ENCODE measurements at places on chromosomes 5 and 9.

DNA sequence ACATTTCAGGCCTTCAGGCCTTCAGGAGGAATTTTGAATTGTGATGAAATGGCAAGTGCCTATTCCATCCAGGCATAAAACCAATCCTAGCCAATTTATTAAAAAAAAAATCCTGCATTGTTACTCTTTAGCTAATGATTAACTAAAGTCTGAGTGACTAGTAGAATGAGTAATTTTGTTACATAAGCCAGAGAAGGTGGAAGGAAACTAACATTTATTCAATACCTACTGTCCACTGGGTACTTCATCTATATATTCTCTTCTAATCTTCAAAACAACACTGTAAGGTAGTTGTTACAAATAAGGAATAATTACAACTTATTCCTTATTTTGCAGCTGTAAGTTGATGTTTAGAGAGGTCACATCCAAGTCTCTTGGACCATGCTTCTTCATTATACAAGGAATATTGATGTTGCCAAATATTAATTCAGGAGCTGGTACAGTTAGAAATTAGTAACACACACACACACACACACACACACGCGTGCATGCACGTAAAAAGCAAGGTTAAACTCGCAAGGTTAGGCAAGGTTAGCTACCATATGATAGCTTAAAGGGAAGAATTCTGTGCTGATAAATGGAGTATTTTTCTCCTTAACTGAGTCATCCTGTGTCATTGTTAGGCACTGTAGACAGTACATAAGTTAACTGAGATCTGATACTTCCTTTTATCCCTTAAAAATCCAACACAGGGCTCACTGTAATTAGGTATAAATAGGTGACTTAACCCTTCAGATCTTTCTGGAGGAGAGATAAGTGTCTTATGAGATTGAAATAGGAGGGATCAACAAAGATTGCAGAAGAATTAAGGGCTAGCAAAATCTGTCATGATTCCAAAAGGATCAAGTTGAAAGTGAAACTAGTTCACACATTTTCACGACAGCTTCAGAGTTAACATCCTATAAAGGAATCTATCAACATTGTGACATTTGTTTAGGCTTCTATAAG is 596.9 kb downstream of the PDE4D start:
- H3K36me3 ChIP-seq, result no peaks in the 10 kb centered on the region
- no peak overlapping the region for H3K27ac ChIP-seq
- peak overlapping the region; percentile 4 for H3K4me3 ChIP-seq

- no peak overlapping the region for H3K27ac ChIP-seq
- peaks cover 21% of the 10 kb centered on the region for H3K27me3 ChIP-seq
- H3K36me3 ChIP-seq, result no peaks in the 10 kb centered on the region
- DNase-seq, result no peak
Measured at GRCh38 chr5:176661676-176662075, 14.4 kb downstream of the TSPAN17 start.

- no peaks in the 10 kb centered on the region for H3K36me3 ChIP-seq
- no peaks in the 10 kb centered on the region for H3K27me3 ChIP-seq
- H3K4me3 ChIP-seq, result 0 out of 2 replicates have a peak within 1 kb of the TSS, but pooled peaks have one; percentile 2
- peak; percentile 43 for DNase-seq
- H3K27ac ChIP-seq, result no peak within 1 kb of the TSS
Measured at GRCh38 chr5:141149812-141150211, at the start of gene PCDHB6. TSS of gene PCDHB6 (plus strand) at chr5:141150057. CDS start at chr5:141150258, 201 bp downstream.

GRCh38 chr5:175878544-175879438 is 7.4 kb downstream of the CPLX2 start:
- no peak for DNase-seq
- no peaks in the 10 kb centered on the region for H3K36me3 ChIP-seq
- no peaks in the 10 kb centered on the region for H3K4me1 ChIP-seq
- H3K27ac ChIP-seq, result no peak overlapping the region

GRCh38 chr9:33378121-33378795 is 24.1 kb downstream of the AQP7 start:
- H3K4me3 ChIP-seq, result no peak overlapping the region
- no peaks in the 10 kb centered on the region for H3K4me1 ChIP-seq
- H3K27ac ChIP-seq, result no peak overlapping the region
- H3K36me3 ChIP-seq, result no peaks in the 10 kb centered on the region
- no peaks in the 10 kb centered on the region for H3K27me3 ChIP-seq

DNA sequence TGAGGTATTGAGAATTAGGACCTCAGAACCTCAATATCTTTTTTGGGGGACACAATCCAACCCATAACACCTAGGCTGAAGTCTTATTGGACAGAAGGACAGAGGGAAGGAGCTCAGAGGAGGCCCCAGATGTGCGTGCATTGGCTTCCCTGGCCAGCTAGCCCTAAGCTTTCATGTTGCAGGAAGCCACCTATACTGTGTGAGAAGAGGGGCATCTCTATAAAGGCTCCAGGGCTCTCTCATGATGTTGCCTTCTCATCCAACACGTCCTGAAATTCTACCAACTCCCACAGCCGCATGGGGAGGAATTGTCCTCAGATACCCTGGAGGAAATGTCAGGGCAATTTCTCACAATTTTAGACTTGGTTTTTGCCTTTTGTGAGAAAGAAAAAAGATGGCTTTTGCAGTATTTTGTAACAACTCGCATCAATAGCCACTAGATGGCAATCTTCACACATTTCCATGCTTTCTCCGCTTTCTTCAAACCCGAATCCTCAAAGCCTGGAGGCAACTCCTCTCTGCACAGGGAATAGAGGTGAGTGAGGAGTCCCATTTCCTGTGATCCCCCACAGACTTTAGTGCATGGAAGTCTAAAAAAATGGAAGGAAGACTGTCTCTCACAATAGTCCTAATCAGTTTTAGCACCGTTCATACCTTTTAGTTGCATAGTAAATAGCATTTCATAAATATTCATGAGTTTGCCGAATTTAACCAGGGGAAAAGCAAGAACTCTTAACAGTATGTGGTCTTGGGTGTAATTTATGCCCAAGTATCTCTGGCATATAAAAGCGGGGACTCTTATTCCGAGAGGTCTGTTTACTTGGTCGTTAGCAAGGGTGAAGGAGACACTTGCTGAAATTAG is 7.4 kb upstream of the PPP3R2 start:
- H3K27ac ChIP-seq, result no peak overlapping the region
- DNase-seq, result peak; percentile 43
- no peaks in the 10 kb centered on the region for H3K4me1 ChIP-seq
- no peak overlapping the region for H3K4me3 ChIP-seq
- H3K36me3 ChIP-seq, result no peaks in the 10 kb centered on the region
- H3K27me3 ChIP-seq, result no peaks in the 10 kb centered on the region

- no peak overlapping the region for H3K4me3 ChIP-seq
- H3K4me1 ChIP-seq, result peaks cover 33% of the 10 kb centered on the region
- no peaks in the 10 kb centered on the region for H3K27me3 ChIP-seq
Measured at GRCh38 chr5:140044041-140044440, 942 bp upstream of the NRG2 start.

DNA sequence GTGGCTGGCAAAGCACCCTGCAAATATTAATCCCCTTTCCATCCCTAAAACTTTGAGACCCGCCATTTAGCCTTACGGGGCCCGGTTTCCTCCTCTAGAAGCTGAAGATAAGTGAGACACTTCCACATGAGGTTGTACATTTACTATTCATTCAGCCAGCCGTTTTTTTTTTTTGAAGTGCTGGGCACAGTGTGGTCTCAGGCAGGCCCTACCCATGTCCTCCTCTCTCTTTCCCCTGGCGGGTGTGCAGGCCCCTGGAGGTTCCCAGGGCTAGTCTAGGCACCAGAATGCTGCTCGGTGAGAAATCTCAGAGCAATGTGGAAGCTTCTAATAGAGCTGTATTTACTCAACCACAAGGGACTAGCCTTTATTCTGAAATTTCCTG is 107.4 kb upstream of the LARP1 start:
- H3K27ac ChIP-seq, result no peak overlapping the region
- no peak for DNase-seq
- H3K4me3 ChIP-seq, result no peak overlapping the region
- no peaks in the 10 kb centered on the region for H3K27me3 ChIP-seq
- no peaks in the 10 kb centered on the region for H3K36me3 ChIP-seq
- no peaks in the 10 kb centered on the region for H3K4me1 ChIP-seq

DNA sequence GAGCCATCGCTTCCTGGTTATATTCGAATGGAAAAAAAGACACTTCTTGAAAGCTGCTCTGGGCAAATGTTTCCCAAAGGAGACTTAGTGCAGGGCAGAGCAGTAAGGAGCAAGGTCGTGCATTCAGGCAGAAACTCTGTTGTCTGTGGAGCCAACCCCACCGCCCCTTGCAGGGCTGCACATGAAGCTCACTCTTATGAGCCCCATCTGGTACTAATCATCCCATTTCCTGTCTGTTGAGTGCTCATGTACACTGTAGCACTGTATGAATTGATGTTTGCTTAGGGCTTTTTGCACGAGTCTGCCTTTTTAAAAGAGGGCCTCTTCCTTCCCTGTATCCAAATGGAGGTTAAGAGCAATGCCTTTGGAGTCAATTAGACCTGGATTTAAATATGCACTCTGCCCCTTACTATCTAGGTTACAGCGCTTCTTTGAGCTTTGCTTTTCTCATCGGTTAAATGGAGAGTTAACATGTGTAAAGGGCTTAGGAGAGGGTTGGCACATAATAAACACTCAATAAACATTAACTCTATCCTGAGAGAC is 25.4 kb downstream of the HMHB1 start:
- no peaks in the 10 kb centered on the region for H3K36me3 ChIP-seq
- no peaks in the 10 kb centered on the region for H3K27me3 ChIP-seq
- no peaks in the 10 kb centered on the region for H3K4me1 ChIP-seq
- no peak overlapping the region for H3K27ac ChIP-seq
- no peak for DNase-seq
- no peak overlapping the region for H3K4me3 ChIP-seq

DNA sequence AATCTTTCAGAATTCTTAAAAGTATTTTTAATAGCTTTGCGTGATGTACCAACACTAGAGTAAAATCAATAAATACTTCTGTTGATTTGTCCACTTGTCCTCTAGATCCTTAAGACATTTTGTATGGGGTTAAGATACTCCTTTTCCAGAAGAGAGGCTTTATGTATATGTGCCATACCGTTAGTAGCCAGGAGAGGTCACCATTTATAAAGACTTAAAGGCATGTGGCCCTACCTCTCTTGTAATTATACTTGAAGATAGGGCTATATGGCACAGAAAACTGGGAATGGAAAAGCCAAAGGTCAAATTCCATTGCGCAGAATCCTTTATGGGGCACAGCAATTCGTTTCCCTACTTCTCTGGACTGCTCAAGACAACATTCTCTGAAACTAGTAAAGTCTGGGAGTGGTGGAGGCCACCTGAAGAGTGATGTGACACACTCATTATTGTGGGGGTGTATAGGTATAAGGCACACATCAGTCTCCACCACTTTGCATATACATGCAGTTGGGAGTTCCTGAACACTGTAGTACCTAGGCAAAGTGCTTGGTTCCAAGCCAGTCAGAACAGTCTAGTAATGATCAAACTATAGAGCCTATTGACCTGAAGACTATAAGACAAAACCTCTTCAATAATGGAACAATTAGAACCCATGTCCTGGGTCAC is 140.1 kb upstream of the FBXL17 start:
- H3K27me3 ChIP-seq, result no peaks in the 10 kb centered on the region
- peak; percentile 76 for DNase-seq
- H3K27ac ChIP-seq, result peak overlapping the region; percentile 95
- peak overlapping the region; percentile 28 for H3K4me3 ChIP-seq

DNA sequence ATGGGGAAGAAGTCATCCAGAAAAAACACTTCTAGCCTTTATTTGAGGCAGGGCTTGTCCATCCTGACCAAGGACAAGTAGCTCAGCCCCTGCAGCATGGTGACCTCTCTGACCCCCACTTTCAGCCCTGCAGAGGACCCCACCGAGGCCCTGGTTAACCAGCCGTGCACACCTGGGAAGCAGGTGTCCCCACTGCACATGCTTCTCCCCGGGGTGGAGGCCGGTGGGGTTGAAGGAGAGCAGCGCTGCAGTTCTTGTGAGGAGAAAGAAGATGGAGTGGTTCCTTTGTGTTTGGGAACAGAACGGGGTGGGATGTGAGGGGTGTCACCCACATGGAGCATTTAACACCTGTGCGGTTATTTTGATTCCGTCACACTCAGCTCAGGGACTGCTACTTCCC is 21.1 kb upstream of the ZBTB34 start:
- H3K36me3 ChIP-seq, result no peaks in the 10 kb centered on the region
- H3K4me3 ChIP-seq, result no peak overlapping the region
- no peak for DNase-seq
- H3K27ac ChIP-seq, result no peak overlapping the region
- H3K4me1 ChIP-seq, result 0 out of 2 replicates have a peak, but pooled peaks cover 5% of the 10 kb centered on the region
- H3K27me3 ChIP-seq, result no peaks in the 10 kb centered on the region

DNA sequence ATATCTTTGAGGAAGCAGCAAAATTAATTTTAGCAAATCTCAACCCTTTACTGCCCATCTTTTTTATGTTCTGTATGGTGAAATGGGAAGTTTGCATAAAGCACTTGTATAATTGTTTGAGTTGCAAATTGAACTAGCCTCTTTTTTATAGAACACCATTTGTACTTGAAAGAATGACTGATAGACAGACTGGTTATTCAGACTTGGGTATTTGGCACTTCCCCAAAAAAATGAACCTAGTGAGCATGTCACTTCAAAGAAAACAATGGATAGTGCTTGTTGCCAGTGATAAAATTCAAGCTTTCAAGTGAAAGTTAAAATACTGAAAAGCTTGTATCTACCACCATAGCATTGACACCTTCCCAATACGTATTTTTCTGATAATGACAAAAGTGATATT is 115.8 kb downstream of the ERCC6L2 start:
- DNase-seq, result no peak
- no peaks in the 10 kb centered on the region for H3K4me1 ChIP-seq
- H3K36me3 ChIP-seq, result no peaks in the 10 kb centered on the region
- H3K4me3 ChIP-seq, result no peak overlapping the region

DNA sequence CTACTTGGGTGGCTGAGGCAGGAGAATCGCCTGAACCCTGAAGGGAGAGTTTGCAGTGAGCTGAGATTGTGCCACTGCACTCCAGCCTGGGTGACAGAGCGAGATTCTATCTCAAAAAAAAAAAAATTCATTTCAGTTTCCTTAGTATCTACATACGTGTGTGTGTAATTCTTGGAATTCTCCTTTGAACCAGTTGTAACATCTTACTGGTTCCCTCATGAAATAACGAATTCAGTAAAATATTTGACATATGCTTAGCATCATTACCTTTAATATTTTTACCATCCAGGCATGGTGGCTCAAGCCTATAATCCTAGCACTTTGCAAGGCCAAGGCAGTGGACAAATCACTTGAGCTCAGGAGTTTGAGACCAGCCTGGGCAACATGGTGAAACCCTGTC is 8.8 kb downstream of the PHYHD1 start:
- DNase-seq, result no peak
- H3K4me3 ChIP-seq, result no peak overlapping the region
- no peaks in the 10 kb centered on the region for H3K27me3 ChIP-seq
- no peaks in the 10 kb centered on the region for H3K36me3 ChIP-seq

- H3K36me3 ChIP-seq, result no peaks in the 10 kb centered on the region
- no peak for DNase-seq
- no peak overlapping the region for H3K27ac ChIP-seq
Measured at GRCh38 chr5:59837071-59837470, 56.5 kb downstream of the PDE4D start.

GRCh38 chr5:158658446-158659230 is 441.1 kb downstream of the EBF1 start:
- H3K4me1 ChIP-seq, result no peaks in the 10 kb centered on the region
- no peak overlapping the region for H3K4me3 ChIP-seq
- H3K27ac ChIP-seq, result no peak overlapping the region

- H3K4me1 ChIP-seq, result no peaks in the 10 kb centered on the region
- DNase-seq, result peak; percentile 40
- no peaks in the 10 kb centered on the region for H3K36me3 ChIP-seq
- no peak overlapping the region for H3K4me3 ChIP-seq
- H3K27ac ChIP-seq, result no peak overlapping the region
- no peaks in the 10 kb centered on the region for H3K27me3 ChIP-seq
Measured at GRCh38 chr5:170216257-170216864, 16.4 kb upstream of the C5orf58 start.

All from MM.1S (cell line).